ENCODE measurements at places on chromosomes 7 and 10.
A peak's percentile ranks its signal among the peaks of the same experiment; 100 is the strongest.

- no peak for DNase-seq
Observed at GRCh38 chr7:55104712-55105433, 86.1 kb downstream of the EGFR start.

GRCh38 chr10:104331208-104331838 lies 6.9 kb downstream of the ITPRIP start:
- peak; percentile 62 for DNase-seq

DNA sequence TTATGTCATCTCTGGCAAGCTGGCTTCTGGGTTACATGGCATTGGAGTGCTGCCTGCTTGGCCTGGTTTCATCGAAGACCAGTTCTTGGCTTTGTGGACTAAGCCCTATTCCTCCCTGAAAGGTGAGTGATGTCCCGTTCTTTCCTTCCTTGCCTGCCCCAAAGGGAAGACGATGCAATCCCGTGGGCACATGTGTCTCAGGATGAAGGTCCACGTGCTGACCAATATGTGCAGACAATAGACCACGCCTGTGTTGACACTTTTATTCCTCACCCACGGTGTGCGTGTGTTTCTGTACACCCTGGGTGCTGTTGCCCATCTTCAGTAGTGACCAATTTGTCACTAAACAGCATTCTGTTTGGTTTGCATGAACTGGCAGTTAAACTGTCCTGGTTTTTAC lies 28.6 kb upstream of the SHH start:
- no peak for DNase-seq

DNA sequence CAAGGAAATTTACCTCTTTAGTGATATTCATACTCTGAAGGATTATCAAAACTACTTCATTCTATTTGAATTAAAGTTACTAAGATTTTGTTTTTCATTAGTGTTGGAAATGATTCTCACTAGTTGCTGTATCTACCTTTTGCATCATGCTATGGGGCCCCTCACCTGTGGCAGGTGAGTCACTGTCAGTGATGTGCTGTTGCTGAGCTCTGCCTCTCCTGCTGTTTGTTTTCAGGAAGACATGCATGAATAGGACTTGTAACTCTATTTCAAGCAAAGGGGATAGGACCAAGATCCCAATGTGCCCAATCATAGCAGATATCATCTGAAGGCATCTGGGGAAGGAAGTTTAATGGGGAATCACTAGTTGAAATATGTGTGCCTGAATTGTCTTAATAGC lies 57.4 kb upstream of the AGR3 start:
- DNase-seq: no peak

GRCh38 chr10:84659027-84659426 lies 330.6 kb downstream of the CCSER2 start:
- DNase-seq: no peak

DNA sequence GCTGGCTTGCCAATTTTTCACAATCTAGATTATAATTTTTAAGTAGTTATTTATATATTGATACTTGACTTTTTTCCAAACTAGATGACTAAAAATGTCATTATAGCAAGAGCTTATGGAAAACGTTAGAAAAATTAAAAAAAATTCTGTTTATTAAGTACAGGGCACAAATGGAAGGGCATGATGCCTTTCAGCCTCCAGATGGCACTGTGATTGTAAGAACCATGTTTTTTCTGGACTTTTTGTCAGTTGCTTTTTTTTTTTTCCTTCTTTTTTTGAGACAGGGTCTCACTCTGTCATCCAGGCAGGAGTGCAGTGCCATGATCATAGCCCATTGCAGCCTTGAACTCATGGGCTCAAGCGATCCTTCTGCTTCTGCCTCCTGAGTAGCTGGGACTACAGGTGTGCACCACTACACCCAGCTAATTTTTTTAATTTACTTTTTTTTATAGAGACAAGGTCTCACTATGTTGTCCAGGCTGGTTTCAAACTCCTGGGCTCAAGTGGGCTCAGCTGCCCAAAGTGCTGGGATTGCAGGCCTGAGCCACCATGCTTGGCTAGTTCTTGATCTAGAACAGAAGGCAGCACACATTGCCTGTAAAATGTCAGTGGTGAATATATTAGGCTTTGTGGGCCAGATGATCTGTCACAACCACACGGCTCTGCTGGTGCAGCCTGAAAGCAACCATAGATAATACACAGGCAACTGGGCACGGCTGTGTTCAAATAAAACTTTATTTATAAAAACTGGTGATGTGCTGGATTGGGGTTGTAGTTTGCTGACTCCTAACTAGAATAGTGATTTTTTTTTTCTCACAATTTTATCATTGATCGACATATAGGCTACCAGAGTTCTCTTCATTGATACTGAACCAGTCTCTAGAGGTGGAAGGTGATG lies 27.4 kb downstream of the UCMA start:
- DNase-seq: no peak

DNA sequence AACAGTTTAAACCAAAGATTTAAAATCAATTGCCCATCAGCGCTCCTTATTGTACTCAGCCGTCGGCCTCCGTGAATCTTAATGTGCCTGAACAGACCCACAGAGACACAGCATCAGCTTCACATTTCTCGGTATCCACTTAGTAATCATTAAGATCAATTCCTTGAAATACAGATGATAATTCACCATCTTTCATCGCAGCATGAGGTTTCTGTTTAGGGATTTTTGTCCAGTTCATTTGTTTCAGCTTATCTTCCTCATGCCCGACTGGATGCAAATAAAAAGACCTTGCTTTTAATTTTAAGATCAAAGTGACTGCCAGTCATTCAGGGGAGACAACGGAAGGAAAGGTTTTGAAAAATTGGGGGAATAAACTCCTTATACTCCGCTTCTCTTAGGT lies 207.8 kb downstream of the WDR37 start:
- no peak for DNase-seq

GRCh38 chr7:79078273-79078672 lies 375.2 kb downstream of the MAGI2 start:
- no peak for DNase-seq

DNA sequence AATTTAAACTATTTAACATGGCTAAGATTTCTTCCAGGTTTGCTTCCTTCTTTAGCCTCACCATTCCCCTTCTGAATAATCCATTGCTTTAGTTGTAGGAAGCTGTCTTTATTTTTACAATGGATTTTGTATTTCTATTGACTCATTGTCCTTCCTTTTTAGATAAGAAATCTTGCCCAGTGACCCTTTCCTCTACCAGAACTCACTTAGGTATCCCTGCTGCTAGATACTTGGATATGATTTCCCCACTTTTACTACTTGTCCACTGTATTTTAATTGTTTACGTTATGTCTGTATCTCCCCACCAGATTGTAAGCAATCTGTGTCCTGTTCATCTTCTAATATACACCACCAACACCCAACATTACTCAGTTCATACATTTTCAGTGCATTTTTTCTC lies 47.7 kb upstream of the MDFIC start:
- no peak for DNase-seq

- DNase-seq: no peak
Observed at GRCh38 chr7:107242267-107242666, 73.5 kb downstream of the HBP1 start.

DNA sequence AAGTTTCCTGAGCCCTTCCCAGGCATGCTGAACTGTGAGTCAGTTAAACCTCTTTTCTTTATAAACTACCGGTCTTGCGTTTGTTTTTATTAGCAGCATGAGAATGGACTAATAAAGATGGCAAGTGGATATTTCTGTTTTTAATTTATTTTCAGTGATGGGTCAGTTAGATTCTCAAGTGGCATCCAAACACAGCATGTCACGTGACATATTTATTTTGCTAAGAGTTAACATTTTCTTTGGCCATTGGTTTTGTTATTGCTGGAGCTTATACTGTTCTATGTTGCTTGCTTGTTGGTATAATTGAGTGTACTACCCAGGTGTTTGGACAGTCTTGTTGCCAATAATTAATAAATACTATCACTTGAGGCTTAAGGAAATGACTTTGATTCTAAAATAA lies 181.7 kb upstream of the MALRD1 start:
- no peak for DNase-seq

DNA sequence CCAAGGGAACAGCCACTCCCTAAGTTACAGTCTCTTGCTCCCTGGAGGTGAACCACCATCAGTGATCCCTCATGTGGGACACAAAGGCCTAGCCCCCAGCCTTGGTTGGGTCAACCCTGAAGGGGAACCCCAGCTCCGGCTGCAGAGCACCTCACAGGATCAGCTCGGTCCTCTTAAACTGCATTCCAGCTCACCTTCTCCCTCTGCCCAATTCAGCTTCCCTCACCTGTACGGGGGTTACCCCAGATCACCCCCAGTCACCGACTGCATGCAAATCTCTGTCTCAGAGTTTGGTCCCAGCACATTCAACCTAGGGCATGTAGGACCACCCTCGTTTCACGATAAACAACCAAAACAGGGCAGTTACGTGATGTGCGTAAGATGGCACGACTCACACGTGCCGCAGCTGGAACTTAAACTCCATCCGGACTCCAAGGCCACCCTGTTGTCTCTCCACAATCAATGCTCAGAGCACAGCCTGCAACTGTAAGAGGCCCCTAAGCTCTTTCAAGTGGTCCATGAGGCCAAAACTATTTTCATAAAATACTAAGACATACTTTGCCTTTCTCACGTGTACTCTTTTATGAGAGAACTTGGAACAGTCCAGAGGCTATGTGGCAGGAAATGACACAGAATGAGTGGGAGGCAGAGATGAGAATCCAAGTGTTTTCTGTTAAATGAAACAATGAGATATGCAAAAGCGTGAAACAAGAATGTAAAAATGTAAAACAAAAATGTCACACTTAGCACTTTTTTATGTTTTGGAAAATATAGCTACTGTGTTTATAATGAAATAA lies 285.2 kb downstream of the PTPRN2 start:
- DNase-seq: no peak

GRCh38 chr10:43322331-43322730 lies 49.1 kb upstream of the FXYD4 start:
- DNase-seq: no peak

GRCh38 chr7:155797262-155798250 lies 14.7 kb downstream of the SHH start:
- DNase-seq: no peak

- no peak for DNase-seq
Observed at GRCh38 chr7:114925434-114925833, 3.5 kb downstream of the MDFIC start.

- DNase-seq: no peak
Observed at GRCh38 chr10:61779950-61780659, 117.4 kb downstream of the CABCOCO1 start.

DNA sequence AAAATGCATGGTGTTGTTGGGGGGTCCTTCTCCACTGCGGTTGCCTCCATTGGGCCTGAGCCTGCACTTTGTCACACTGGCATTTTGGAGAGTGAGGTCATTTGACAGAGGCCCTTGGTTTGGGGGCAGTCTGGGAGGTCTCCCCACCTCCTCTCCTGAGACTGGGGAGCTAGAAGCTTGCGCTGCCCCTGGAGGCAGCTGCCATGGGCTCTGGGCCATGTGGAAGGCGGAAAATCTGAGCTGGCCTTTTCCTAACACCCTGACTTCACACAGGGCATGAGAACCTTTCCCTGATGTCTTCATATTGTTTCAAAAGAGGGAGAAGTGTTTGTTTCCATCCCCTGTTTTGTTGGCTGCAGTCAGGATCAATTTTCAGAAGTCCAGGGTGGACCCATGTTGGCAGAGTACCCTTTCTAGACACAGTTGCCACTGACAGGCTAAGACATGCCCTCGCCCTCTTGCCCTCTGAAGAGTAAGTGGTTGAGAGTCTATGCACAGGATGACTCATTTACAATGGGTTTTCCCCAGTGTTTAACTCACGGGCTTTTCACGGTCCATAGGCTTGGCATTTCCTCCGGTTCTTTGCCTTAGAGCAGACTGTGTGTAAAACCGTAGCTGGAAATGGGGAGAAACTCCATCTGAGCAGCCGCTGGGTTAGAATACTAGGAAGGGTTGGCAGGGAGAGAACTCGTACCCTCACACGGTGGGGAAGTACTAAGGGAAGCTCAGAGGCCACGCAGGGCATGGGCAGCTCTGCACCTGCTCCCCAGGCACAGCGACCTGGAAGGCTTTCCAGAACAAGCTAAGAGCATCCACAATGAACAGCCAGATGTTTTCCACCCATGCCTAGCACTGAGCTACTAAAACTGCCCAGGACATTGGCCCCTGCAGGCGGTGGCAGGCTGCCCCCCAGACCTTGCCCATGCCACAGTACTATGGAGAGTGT lies 655.0 kb downstream of the SDK1 start:
- DNase-seq: no peak

GRCh38 chr10:50554376-50554994 lies 69.3 kb downstream of the SGMS1 start:
- no peak for DNase-seq

GRCh38 chr7:48154792-48155413 lies 16.4 kb upstream of the ABCA13 start:
- no peak for DNase-seq

DNA sequence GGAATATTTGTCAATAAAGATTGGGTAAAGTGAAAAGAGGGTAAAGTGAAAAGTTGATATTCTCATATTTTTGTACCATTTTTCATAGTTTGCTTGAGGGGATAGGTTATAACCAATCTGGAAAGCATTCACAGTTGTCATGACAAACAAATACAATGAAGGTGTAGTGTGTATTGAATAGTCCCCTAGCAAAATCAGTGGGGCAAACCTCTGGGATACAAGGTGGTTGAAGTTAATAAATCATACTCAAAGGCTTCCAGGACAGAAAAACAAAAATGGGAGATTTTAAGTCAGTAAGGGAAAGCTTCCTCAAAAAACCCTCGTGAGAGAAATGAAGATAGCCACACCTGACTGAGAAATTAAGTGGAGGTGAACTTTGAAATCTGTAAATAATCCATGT lies 39.4 kb downstream of the PHTF2 start:
- DNase-seq: no peak

GRCh38 chr10:61835069-61835945 lies 66.2 kb upstream of the ARID5B start:
- DNase-seq: peak; percentile 25

DNA sequence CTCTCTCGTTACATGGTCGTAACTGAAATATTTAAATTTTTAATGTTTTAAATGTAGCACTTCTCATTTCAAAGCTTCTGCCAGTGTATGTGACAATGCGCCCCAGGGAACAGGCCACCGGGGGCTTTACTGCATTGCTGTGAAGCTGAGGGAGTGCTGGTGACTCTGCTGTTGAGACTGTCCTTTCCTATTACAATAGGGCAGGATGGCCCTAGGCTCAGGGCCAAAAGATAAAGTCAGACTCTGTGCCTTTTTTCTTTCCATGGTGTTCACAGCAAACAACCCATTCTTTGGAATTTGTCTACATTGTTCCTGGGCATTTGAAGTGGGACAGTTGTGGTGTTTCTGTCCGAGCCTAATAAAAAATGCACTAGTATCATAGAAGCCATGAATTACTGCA lies 107.3 kb downstream of the GALNT11 start:
- DNase-seq: no peak

- no peak for DNase-seq
Observed at GRCh38 chr10:44051584-44052385, 333.1 kb downstream of the CXCL12 start.

- no peak for DNase-seq
Observed at GRCh38 chr7:131674131-131674530, 117.7 kb upstream of the PODXL start.
